RPMI8226 (cell line): ENCODE measurements at places on chromosomes 2 and 18.

DNA sequence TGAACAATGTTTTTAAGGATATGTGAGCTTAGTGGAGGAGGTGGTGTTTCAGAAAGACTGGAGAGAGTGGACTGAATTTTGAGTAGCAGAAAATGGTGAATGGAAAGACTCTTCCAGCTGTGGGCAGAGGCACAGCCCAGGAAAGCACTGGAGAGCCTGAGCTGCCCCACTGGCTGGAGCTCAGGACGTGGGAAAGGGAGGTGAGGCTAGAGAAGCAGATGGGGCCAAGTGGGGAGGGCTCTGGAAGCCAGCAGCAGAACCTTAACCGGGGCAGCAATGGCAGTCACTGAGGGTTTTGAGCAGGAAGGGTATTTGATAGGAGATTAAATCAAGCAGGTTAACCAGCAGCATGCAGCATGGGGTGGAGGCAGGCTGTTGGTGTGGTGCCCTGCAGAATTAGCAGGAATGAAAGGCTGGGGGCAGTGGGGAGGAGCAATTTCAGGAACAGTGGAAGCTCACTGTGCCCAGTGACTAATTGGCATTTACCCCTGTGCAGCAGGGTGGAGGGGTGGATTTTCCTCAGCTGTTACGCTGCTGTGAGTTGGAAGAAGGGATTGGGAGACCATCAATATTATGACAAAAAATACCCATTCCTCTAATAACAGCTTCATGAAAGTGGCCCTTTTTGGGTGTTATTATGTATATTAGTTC is 136.2 kb downstream of the CERS6 start:
- no peak for DNase-seq

DNA sequence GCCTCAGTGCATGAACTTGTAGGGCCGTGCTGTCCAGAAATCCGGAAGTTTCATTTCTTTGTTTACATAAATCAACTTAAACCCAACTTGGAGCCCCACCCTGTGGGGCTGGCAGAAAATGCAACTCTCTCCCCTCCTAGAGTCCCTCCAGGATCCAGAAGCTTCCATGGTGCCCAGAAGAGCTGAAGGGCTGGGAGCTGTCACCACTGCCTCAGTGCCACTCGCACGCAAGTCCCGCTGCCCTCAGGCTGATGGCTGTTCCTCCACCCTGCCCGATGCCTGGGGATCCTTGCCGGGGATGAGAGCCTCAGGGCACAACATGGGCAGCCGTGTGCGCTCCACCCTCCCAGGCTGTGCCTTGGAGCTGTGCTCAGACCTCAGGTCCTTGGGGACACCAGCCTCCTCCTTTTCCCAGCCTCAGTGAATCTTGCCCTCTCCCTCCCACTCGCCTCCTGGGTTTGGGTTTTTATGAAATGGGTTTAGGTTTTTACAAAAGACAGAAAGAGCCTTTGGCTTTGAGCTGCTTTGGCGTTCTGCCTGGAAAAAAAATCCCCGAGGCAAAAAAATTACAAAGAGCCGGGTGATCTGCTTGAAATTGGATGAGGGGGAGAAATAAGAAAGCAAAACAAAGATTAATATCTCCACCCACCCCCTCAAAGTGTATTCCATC is 155.2 kb downstream of the TWIST2 start:
- no peak for DNase-seq

- DNase-seq, result no peak
Measured at GRCh38 chr18:12604445-12605007, 53.4 kb downstream of the SPIRE1 start.

DNA sequence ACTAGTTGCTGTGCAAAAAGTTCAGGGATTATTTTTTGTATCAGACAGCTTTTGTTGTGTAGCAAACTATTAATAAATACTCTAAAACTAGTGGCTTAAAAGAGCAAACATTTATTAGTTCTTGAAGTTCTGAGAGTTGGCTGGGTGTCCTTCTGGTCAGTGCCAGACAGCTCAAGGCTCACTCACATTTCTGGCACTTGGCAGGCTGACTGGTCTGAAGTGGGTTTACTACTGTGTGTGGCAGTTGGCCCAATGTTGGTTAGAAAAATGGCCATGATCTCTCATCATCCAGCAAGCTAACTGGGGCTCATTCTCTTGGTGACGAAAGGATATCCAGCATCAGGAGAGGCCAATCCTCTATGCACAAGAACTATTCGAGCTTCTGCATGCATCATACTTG is 71.4 kb upstream of the ZNF385B start:
- no peak for DNase-seq

DNA sequence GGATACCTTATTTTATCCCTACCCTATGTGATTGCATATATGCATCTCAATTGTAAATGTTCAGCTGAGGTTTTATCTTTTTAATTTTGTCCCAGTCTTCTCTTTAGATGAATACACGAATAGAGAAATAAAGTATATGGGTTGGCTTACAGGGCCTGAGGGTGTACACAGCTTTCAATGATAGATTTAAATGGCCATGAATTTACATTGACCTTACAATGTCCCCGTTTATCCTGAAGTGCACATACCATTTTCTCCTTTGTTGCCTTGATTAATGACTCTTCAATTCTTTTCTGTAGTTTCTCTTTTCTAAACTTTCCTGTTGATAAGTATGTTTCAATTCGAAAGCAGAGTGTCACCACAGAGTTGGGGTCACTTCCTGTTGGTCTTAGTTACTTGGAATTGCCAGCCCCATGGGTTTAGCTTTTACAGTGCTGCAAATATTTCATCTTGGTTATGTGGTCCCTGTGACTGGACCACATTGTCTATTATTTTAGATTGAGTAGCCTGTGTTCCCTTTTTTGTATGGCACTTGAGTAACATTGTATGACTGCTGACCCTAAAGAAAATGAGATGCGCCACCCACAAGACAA is 1616.3 kb upstream of the ACVR2A start:
- no peak for DNase-seq

DNA sequence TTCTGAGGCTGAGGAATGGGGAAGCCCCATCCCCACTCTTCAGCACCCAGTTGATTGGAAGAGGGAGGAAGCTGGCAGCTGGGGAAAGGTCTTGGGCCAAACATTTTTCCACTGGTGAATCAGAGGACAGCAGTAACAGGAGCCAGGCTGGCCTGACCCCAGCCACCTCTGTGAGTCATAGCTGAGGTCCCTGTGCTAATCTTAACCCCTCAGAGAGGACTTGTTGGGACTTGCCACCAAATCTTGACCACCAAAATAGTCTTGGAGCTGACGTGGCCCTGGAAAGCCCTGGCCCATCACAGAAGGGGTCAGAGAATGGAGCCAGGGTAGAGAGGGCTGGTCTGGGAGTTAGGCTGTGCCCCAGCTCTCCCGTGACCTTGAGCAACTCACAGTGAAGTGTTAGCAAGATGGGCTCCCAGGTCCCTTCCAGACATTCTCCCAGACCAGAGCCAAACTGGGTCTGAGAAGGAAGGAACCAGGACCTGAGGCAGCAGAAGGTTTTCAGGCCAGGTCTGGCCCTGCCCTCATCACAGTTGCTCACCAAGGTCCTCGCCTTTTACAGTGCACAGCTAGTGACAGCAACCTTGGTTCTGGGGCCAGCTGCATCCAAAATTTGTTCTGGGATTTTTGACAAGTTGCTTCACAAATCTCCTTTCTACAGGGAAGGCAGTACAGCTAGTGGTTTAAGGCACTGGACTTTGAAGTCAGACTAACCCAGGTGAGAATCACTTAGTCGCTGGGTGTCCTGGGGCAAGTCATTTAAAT is 266.6 kb downstream of the CYP26B1 start:
- DNase-seq, result no peak

DNA sequence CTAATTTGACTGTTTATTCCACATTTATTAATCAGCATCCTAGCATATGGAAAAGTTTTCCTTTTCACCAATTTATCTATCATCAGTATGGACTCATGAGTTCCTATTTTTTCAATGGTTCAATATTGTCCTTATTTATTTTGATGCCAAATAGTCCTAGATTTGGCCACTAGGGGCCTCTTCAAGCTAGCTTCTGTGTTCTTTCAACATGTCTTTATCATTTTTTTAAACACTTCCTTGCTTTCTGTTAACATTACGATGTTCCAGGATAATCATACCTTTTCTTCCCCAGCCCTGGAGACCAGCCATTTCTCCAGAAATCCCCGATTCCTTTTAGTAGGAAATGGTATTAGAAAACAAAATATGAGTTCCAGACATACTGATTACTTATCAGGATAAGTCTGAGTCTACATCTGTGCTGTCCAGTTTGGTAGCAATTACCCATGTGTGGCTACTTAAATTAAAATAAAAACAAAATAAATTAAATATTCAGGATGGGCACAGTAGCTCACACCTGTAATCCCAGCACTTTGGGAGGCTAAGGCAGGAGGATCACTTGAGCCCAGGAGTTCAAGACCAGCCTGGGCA is 70.6 kb downstream of the RPE start:
- DNase-seq, result peak; percentile 30

DNA sequence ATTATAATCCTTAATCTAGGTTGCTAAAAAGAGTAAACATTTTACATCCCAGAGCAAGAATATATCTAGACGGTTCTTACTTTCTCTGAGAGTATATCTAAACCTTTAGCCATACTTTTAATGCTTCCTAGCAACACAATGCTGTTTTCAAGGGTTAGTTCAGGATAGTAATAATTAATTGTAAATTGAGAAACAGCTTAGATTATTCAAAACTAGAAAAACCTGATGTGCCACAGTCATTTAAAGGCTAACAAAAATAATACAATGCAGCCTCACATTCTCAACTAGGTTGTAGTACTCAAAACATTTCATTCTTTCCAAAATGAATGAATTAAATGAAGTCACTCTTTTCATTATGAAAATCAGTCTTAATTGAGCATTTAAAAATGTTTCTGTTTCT is 103.2 kb upstream of the OTX1 start:
- DNase-seq, result no peak

DNA sequence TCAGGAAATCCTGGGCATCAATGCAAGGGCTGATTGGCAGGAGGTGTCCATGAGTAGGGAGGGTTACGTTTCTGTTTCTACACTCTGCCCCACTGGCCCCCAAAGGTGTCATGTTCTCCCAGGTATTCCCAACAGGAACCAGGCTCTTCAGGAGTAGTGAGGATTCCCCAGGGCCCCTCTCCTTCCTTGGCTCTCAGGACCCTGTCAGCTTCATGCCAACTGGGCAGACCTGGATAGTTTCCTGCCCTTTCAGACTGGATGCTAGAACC is 480.6 kb upstream of the HS6ST1 start:
- DNase-seq, result no peak

DNA sequence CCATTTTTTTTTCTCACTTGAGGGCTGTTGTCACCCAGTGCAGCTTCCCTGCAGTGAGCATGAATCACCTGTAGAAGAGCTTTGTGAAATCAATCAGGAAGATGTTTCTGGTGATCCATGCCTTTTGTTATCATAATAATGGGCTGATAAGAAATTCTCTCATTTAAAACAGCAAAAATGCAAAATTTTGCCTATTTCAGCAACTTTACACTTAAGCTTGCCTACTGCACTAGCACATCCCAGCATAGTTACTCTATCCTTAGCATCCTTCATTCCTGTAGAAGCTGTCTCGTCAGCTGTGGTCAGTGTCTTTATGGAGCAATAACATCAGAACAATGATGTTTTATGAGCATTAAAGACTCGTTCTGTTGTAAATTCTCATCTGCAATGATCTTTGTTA is 178.6 kb upstream of the ZNF804A start:
- DNase-seq, result no peak

DNA sequence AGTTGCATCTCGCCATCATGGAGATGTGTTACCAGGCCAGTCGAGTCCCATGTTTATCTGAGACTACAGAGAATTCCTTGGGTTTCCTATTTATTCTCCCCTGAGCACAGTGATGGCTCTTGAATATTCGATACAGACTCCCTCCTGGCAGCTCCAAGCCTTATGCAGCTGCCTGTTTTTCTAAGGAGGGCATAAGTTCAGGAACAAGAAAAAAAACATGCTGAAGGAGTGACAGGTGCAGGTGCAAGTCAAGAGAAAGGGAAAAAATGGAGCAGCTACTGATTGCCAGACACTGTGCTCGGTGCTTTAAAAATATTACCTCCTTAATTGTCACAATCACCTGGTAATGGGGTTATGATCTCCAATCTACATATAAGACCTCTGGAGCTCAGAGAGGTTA is 177.2 kb upstream of the DPP10 start:
- DNase-seq, result no peak

GRCh38 chr2:19793132-19793750 is 108.5 kb downstream of the TTC32 start:
- DNase-seq, result no peak

- peak; percentile 86 for DNase-seq
Measured at GRCh38 chr2:67476809-67477790, 80.0 kb downstream of the ETAA1 start.

- DNase-seq, result no peak
Measured at GRCh38 chr2:58680755-58681310, 439.7 kb upstream of the FANCL start.

DNA sequence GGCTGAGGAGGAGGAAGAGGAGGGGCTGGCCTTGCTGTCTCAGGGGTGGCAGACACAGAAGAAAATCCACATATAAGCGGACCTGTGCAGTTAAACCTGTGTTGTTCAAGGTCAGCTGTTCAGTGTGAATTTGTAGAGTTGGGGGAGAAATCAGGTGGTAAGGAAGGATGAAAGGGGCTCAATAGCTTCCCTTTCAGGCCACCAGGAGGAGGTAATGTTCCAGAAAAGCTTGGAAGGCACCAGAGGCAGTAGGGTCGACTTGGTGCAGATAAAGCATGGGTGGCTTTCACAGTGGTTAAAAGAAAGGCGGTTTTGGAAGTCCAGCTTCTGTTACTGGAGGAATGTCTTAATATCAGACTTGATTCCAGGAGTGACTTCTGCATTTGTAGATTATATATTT is 167.4 kb downstream of the THSD7B start:
- peak; percentile 12 for DNase-seq

DNA sequence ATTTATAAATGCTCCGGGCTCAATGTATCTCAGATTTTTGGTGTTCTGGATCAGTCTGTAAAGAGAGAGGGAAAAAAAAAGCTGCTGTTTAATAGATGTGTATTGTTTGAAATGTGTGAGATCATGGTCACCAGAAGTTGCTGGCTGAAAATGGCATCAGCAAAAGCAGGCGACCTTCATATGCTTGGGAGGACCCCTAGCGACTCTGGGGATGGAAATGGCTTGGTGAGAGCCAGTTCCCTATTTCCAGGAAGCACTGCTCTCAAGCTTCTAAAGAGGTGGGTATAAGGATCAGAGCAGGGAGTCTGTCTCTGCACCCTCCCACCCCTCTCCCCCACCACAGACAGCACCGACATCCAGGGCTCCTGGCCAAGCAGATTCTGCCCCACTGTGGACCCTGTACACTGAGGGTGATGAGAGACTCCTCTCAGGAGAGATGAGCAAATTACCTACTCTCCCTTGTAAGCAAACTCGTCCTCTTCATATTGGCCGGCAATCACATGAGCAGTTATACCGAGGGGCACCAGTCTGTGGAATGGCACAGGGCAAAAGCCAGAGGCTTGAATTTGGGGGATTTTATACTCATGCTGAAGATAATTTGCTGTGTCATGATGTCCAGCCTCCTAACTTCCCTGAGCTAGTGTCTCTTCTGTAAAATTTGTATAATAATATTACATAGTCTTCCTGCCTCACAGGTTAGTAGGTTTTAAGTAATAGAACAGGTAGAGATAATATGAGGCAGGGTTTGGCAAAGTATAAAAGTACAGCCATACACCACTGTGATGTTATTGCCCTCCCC is 29.6 kb downstream of the LHCGR start:
- DNase-seq, result no peak

- no peak for DNase-seq
Measured at GRCh38 chr2:173750353-173750801, 214.8 kb downstream of the SP3 start.

GRCh38 chr2:156908825-156909224 is 348.7 kb upstream of the GALNT5 start:
- DNase-seq, result no peak
